IMR-90 (cell line): ENCODE measurements at places on chromosomes 6 and 20. TPM values are rescaled to one million over a fixed set of nuclear protein-coding genes. Genes with fewer than 3 reads are reported as not detected.
A peak's percentile ranks its signal among the peaks of the same experiment; 100 is the strongest.

CASS4 gene
- 26.5 and 29.6 TPM in 2 replicates for polyA plus RNA-seq

DNA sequence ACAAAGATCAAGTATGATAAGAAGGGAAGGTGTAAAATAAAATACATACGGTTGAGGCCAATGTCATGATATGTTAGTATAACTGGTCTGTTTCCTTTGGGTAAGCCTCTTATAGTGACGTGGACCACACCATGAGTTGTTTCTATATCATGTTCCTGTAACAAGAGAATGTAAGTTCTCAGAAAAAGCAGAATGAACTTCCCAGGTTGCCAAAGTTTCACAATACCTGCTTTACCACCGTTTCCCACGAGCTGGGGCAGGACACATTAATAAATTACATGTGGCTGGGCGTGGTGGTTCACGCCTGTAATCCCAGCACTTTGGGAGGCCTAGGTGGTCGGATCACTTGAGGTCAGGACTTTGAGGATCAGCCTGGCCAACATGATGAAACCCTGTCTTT, 42.6 kb upstream of the SLA2 start:
- no peak for DNase-seq

MAP7 gene
- polyA plus RNA-seq: 0.19 TPM in 2 replicates

DNA sequence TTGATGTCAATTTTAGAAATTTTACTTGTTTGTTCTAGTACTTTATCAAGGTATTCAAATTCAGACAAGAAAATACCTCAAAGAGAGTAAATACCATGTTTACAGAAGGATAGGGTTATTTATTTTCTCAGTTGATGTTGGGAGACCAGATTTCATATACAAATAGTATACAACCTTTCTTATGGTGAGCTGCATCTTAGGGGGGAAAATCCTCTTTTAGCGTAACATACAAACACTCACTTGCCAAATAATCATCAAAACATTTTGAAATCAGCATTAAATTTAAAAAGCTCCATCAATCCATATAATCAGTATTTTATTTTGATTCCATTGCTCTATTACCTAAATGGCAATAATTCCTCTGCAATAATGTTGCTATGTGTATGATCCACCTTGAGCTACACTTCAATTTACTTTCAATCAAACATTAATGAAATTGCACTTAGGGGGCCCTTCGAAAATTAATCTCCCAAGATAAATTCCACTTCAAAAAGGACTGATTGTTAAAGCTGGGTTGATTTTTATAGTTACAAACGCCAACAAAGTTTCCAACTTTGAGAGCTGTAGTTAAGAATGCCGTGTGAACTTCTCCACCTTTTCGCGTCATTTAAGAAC, 2.2 kb downstream of the NKX2-4 start:
- DNase-seq: no peak

DNA sequence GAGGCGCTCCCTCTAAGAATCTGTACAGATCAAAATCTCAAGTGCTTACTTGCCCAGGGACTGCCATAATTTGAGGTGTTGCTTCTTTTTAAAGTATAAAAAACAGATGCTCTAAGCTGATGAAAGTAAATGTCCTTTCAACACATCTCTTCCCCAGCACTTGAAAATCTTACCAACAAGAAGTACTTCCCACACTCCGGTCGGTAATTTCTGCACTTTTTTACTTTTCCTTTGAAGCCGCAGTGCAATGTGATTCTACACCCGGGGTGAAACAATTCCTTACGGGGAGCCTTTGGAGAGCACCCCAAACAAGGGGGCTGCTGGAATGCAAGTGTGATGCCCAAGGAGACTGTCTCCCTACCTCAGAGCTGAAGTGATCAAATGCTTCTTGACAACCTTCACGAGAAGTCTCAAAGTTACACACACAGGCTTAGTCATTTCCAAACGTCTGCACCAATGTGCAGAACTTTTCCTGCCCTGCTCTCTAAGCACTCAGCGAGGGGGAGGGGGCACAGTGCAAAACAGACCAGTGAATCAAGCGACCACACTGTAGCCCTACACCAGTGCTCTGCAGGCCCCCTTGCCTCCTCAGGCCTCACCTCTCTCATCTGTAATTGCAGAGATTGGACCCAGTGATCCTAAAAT, 56.7 kb downstream of the ATXN1 start:
- peak; percentile 79 for DNase-seq

TFAP2A gene
- 7.1 and 8.6 TPM in 2 replicates for polyA plus RNA-seq

GRCh38 chr6:155455766-155456165, at the start of gene NOX3:
Gene NOX3 (minus strand): TSS chr6:155455839. CDS start chr6:155455800, 39 bp downstream.
- no peak for DNase-seq

MUC22 gene
- 0.02 TPM in 1 of 2 replicates, not detected in the other for polyA plus RNA-seq

BEND6 gene
- polyA plus RNA-seq: 4.0 and 4.1 TPM in 2 replicates

IMPG1 gene
- polyA plus RNA-seq: not detected in 2 replicates

- DNase-seq: no peak
Measured at GRCh38 chr20:25078662-25079061, 3.3 kb downstream of the VSX1 start.

DNA sequence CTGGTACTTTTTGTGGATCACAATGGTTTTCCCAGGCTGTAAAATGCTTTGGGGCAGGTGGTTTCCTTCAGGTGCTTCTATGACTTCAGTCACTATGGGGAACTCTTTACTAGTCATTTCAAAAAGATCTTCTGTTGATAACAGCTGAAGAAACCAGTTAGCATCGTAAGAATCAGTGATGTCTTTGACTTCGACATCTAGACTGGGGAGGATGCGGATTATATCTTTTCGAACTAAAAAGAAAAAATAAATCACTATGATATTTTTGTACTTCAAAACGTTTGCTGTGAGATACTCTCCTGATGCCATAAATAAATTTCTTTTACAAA, 87.2 kb downstream of the THEMIS start:
- DNase-seq: no peak

DNA sequence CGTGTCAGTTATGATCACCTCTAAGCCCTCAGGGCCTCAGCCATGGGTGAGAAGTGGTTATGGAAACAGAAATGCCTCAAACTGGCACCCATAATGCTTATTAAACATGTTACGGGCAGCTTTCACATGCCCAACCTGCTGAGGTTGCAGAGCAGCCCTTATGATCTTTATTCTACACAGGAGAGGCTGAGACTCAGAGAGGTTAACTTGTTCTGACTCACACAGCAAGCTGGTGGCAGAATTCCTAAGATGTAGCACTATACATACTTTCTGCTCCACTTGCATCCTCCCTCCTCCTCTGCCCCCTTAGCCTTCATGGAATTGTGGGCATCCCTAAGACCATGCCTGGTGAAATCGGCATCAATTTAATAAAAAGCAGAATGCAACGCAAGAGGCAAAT, 34.7 kb upstream of the IGF2R start:
- DNase-seq: peak; percentile 34

GRCh38 chr6:107666981-107667601, 157.0 kb downstream of the SCML4 start:
- no peak for DNase-seq

PAK5 gene
- not detected in 2 replicates for polyA plus RNA-seq

DNA sequence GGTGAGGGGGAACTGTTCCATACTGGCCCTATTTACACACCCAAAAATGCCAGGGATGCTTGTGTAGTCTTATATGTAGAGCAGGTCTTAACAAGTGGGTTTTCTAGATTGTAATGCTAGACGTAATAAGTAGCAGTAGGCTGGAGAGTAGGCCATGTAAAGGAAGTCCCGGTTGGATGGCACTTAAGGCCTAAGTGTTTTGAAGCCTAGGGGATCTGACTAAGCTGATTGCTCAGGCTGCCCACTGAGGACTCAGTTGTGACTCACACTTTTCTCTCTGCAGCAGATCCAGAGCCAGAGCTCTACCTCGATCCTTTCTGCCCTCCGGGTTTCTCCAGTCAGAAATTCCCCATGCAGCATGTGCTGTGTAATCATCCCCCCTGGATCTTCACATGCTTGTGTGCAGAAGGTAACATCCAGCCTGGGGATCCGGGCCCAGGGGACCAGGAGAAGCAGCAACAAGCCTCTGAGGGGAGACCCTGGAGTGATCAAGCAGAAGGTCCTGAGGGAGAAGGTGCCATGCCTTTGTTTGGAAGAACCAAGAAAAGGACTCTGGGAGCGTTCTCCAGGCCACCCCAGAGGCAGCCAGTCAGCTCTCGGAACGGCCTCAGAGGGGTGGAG, 26.6 kb downstream of the ZNF133 start:
- peak; percentile 80 for DNase-seq

GRCh38 chr20:33914919-33915318, 78.8 kb upstream of the RALY start:
- DNase-seq: peak; percentile 94

CCN5 gene
- not detected in 2 replicates for polyA plus RNA-seq

OXT gene
- polyA plus RNA-seq: not detected in 2 replicates

DNA sequence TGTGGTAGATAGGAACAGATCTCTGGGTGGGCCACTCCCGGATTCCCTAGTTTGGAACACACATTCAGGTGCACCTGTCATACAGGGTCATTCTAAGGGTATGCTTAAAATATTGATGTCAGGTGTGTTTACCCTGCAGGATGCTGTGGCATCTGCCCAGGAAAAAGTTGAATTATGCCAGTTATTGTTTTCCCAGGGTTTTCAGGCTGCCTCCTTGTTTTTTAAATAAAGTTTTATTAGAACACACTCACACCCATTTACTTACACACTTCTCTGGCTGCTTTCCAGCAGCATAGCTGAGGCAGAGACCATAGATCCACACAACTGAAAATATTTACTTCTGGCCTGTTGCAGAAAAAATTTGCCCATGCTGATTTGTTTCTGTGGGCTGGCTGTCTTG, 76.5 kb downstream of the PHACTR3 start:
- no peak for DNase-seq

TCP11 gene
- polyA plus RNA-seq: 0.30 and 0.34 TPM in 2 replicates

DNA sequence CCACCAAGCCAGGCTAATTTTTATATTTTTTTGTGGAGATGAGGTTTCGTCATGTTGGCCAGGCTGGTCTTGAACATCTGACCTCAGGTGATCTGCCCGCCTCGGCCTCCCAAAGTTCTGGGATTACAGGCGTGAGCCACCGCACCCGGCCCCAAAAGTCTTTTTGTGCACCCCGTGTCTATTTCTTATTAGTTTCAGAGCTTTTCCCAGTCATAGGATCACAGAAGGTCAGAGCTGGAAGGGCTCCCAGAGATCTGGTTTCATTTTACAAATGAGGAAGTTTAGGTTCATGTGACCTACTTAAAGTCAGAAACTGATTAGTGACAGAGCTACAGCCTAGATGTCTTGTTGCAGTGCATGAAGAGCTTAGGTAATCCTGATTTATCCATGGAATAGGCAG, 1.6 kb upstream of the OGFRL1 start:
- DNase-seq: peak; percentile 11

GRCh38 chr6:5506597-5506996, 245.3 kb downstream of the FARS2 start:
- no peak for DNase-seq

DNA sequence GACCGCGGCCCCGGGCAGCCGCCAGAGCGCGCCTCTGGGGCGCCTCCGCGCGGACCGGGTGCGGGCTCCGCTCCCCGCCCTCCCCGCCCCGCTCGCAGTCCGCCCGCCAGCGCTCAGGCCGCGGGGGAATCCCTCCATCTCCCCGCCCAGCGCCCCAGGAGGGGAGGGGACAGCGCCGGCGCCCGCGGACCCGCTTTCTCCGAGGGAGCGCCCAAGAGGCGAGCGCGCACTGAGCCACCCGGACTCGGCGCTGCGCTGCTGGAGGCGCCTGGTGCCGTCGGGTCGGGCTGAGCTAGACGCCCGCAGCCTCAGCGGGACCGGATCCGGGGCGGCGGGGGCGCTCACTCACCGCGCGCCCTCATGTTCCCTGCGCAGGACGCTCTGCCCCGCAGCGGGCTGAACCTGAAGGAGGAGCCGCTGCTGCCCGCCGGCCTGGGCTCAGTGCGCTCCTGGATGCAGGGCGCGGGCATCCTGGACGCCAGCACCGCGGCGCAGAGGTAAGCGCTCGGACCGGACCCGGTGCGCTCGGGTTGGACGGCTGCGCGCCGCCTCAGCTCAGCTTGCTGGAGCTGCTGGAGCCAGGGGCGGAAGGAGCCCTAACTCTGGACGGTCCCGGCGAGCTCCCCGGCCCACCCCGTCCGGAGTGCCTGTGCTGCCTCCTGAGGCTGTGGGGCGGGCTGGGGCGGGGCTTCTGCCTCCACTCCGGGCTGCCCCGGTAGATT, 867 bp downstream of the EBF4 start:
- DNase-seq: no peak

- no peak for DNase-seq
Measured at GRCh38 chr20:37945091-37945547, 42.2 kb downstream of the VSTM2L start.

- DNase-seq: no peak
Measured at GRCh38 chr6:118886641-118887040, 7.3 kb upstream of the ASF1A start.

MCCD1 gene
- polyA plus RNA-seq: not detected in 2 replicates

GRCh38 chr6:113317891-113318574, 539.1 kb upstream of the MARCKS start:
- DNase-seq: no peak

DNA sequence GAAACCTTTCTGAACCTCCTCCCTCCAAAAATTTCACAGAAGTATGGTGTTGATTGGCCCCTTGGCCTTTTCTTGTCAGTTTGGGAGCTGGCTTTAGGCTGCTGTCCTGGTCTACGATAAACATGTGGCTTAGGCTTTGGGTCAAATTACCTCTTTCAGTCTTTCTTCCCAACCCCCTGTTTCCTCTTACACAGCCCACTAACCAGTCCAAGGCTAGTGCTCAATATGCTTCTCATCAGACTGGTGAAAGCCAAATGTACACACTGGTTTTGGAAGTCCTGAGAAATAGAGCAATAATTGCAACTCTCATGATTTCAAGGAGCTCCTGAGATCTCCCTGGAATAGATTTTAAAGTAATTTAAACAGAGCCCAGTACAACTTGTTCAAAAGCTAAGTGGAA, 933.7 kb upstream of the GJE1 start:
- DNase-seq: peak; percentile 76

DNA sequence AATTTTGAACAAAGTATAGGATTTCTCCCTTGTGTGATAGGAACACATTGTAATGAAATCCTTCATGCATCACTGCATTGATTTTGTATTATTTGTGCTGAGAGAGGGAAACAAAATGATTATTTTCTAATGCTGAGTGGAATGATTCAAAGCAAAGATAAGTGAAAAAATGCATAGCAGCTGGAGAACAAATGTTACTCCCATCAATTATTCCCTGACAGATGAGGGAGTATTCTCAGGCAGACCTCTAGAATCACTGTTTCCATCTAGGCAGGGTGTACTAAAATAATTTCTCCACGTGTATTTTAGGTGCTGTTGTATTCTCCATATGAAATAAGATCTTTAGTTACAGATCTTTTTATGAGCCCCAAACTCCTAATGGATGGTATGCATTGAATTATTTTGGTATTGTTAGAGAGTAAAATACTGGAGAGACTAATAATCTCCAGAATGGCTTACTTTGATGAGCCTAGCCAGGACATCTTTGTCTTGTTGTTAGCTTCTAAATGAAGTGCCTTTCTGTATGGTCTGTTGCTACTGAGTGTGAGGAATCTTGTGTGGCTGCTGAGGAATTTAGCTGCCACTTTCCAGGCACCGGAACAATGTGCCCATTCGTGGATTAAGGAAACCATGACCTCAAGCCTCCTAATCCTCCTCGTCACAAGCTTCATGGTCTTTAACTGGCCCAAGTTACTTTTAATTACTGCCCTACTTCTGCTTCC, 39.6 kb downstream of the RNF217 start:
- DNase-seq: peak; percentile 30

CYP39A1 gene
- 0.03 TPM in 1 of 2 replicates, not detected in the other for polyA plus RNA-seq

SLC13A3 gene
- polyA plus RNA-seq: 3.9 and 4.2 TPM in 2 replicates

GRCh38 chr20:50589548-50590347, 79.6 kb downstream of the PTPN1 start:
- no peak for DNase-seq

- DNase-seq: no peak
Measured at GRCh38 chr6:118012944-118013343, 105.9 kb downstream of the SLC35F1 start.

- no peak for DNase-seq
Measured at GRCh38 chr6:35665573-35665972, 23.1 kb downstream of the FKBP5 start.

SMLR1 gene
- not detected in 2 replicates for polyA plus RNA-seq
